ENCODE measurements at places on chromosomes 4 and X.

- no peak for DNase-seq
These were observed 33.4 kb upstream of the SFRP2 start for GRCh38 chr4:153822316-153822715.

DNA sequence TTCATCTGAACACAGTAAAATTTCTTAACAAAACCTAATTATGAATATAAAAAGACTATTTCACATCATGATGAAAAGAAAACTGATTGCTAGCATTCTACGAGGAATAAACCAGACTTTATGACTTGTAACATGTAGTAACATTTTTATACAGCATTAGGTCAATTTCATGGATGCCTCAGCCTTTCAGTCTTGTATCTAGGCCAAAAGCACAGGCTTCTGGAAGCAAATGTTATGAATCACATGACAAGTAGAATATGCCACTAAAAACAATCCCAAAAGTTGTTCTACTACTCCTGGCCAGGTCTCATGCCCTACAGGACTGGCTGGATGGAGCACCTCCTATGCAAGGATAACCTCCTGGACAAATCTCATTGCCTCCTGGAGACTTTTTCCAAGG lies 101.2 kb downstream of the ARHGAP6 start:
- DNase-seq, result no peak

GRCh38 chr4:46956451-46956850 lies 36.9 kb downstream of the GABRA4 start:
- no peak for DNase-seq

DNA sequence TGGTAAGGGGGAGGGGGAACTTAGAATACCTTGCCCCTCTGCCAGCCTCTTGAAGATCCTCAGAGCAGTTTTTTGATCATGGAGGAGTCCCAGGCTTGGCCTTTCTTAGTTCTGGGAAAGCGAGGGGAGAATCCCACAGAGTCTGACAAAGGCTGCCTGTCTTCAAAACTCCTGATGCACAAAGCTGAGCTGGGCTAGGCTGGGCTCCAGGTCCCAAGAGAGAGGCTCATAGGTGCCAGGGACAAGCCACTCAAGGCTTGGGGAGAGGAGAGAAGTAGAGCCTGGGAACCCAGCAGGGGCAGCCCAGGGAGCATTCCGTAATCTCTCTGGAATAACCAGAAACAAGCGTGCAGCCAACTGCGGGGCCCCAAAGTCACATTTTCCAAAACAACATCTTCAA lies 37.0 kb upstream of the MTM1 start:
- DNase-seq, result no peak

GRCh38 chr4:30461218-30461617 lies 259.0 kb upstream of the PCDH7 start:
- no peak for DNase-seq

- no peak for DNase-seq
These were observed 27.3 kb upstream of the CRLF2 start for GRCh38 chrX:1239681-1240142.

DNA sequence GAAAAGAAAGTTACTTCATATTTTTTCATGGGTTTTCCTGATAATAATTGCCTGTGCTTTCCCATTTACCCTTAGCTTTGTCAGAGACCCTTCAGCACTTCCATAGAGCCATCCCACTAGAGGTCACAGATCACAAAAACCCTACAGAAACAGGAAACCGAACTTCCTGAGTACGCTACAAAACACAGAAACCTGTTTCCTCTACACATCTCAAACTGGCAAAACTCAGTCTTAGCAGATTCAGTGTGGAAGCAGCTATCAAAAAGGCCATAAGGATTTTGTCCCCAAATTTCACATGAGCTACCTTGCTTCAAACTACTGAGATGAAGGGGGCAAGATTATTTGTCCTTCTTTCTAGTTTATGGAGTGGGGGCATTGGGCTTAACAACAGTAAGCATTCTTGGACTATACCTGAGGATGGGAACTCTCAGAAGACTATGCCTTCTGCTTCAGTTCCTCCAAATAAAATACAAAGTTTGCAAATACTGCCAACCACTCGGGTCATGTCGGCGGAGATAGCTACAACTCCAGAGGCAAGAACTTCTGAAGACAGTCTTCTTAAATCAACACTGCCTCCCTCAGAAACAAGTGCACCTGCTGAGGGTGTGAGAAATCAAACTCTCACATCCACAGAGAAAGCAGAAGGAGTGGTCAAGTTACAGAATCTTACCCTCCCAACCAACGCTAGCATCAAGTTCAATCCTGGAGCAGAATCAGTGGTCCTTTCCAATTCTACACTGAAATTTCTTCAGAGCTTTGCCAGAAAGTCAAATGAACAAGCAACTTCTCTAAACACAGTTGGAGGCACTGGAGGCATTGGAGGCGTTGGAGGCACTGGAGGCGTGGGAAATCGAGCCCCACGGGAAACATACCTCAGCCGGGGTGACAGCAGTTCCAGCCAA lies at the start of gene MMRN1:
Gene MMRN1, plus strand, starts transcription at position 206 of the 902 bp plus-strand sequence. Its CDS starts 118 bp downstream, at position 324.
- no peak for DNase-seq

- no peak for DNase-seq
These were observed 133.2 kb downstream of the LARP7 start for GRCh38 chr4:112770114-112770513.

- no peak for DNase-seq
These were observed 179.1 kb upstream of the ANXA3 start for GRCh38 chr4:78372355-78372988.

GRCh38 chr4:112884406-112884805 lies 165.0 kb upstream of the ANK2 start:
- DNase-seq, result no peak

DNA sequence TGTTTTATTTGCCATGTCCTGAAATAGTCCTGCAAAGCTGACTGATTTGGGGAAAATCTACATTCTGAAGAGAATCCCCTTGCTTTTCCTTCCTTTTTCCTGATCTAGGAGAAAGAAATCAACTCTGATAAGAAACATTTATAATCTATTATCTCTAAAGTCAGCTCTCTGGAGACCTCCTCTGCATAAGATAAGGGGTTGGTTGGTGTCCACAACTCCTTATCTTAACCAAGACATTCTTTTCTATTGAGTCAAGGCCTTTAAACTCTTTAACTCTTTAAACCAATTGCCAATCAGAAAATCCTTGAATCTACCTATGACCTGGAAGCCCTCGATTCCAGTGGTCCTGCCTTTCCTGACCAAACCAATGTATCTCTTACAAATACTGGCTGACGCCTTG lies 373.6 kb upstream of the RASGEF1B start:
- no peak for DNase-seq

Data from activated CD4-positive, alpha-beta T cell treated with anti-CD3 and anti-CD28 coated beads, Interleukin-2, amount 50 U/mL, for 24 hours (primary cell).